Esophagus squamous epithelium (tissue), 5 donors: ENCODE measurements at places on chromosomes 2 and 18. TPM values are rescaled to one million over a fixed set of nuclear protein-coding genes. Genes with fewer than 3 reads are reported as not detected.

DNA sequence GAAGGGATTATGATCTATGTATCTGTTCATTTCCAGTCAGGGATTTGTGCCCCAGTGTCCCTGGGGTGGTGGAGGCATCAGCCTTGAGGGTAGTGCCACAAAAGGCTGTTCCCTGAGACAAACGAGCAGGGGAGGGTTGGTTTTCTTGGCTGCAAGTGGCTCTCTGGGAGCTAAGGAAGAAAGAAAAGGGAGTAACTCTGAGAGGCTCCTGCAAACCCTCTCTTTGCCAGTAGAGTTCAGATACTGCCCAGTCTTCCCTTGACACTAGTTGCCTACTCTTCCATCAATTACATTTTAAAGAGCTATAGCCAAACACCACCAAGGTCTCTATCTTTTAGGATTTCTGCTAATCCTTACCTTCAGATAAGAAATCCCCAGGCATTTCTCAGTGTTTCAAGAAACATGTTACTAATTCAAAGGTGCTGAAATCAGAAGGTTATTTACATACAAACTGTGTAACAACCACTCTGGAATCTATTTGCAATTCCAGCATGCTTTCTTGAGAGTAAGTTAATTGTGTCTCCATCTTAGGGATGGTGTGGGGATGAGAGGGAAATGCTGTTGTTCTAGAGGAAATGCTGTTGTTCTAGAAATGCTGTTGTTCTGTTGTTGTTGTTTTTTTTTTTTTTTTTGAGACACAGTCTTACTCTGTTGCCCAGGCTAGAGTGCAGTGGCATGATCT is 18.7 kb upstream of the KCTD1 start:
- DNase-seq: no peak

DNA sequence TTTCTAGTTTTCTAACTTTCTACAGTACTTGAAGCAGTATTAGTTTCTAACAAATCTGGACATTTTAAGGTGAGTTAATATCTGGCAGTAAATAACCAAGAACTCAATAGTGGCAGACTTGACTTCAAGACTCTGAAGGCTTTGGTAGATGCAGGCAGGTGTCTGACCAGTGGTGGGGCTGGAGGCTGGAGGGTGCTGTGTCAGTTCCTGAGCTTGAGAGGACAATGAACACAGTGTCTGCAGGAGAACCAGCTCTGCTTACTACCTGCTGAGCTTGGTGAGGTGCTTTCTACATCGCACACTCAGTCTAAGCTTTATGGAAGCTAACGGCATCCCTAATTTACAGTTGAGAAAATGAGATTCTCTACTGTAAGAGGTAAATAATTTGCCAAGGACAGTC is 21.2 kb downstream of the ALLC start:
- DNase-seq: no peak

DNA sequence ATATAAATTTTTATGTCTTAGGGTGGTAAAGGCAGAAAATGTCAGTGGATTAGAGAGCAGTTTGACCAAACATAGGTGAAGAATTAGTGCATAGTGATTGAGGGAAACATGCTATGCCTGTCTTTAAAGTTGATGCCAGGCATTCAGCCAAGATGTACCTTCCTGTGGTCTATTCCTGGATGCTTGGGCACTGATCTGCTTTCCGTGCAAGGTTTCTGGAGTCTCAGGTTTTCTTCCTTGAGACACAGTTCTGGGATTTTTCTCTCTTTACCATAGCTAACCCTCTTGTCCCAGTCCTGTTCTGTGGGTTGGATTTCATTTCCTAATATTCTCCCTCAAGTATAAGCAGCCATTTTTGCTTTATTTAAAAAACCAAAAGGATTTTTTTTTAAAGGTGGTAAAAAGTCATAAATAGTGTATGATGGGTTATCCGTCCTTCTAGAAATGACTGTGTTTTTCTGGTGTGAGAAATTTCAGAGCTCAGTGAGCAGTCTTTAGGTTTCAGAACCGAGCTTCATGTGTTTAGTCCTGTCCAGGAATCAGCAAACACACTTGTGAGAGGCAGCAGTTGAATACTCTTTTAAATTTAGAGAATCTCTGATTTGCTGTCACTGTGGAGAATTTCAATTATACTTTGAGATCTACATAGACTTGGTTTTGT is 43.0 kb upstream of the CYBRD1 start:
- no peak for DNase-seq

- no peak for DNase-seq
Measured at GRCh38 chr2:241834527-241835210, 24.0 kb downstream of the PDCD1 start.

DNA sequence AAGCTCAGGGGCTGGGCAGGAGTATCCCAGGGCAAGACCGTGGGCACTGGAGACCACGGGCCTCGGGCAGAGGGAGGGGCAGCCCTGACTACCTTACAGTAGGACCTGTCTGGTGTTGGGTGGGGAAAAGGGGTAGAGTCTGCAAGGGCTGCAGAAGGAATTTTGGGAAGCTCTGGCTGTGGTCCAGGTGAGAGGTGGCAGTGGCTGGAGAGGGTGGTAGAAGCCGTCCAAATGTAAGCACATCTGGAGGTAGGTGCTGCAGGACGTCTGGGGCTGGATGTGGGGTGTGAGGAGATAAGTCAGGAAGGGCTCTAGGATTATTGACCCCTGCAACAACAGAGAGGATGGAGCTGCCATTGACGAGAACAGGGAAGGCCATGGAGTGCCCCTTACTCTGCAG is 486.7 kb downstream of the EIPR1 start:
- DNase-seq: no peak

DNA sequence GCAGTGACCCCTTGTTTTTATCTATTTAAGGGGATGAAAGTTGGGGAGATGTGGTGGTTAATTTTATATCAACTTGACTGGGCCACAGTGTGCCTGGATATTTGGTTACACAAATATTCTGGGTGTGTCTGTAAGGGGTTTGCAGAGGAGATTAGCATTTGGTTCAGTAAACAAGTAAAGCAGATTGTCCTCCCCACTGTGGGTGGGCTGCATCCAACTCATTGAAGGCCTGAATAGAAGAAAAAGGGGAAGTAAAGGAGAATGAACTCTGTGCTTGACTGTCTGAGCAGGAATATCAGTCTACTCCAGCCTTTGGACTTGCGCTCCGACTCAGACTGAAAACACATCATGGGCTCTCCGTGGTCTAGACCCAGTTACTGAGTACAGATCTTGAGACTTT is 80.9 kb downstream of the GCA start:
- DNase-seq: no peak

DNA sequence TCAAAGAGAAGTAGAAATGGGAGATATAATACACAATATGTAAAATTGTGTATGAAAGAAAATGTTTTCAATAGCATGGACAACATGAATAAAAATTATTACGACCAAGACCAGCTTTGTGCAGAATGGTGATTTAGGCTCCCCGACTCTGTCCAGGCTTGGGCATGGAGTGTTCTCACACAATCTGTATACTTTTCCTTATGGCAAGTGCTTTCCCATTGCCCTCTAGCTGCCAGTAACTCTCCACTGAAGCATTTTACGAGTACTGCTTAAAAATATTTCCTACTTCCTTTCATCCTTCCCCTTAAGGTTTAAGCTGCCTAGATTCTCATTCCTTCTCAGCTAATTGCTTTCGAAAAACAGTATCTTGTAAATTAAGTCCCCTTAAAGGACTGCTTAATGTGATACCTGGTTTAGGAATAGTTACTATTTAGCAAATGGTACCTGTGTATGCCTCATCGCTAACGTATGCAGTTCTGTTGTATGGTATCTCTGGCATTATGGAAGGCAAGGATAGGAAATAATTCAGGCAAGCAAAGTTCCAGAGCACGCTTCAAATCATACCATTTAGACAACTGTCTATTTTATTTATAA is 714.6 kb downstream of the ERBB4 start:
- no peak for DNase-seq

- no peak for DNase-seq
Measured at GRCh38 chr18:75475228-75475627, 47.7 kb upstream of the SMIM21 start.

DNA sequence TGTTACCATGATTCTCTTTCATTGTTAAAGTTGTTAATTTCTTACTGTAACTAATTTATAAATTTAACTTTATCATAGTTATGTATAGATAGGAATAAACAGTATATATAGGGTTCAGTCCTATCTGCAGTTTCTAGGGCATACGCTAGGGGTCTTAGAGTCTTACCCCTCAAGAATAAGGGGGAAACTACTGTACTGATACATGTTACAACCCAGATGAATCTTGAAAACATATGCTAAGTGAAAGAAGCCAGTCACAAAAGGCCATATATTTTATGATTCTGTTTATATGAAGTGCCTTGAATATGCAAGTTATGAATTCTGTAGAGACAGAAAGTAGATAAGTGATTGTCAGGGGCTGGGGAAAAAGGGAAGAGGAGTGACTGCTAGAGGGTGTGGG is 52.4 kb downstream of the RTN4 start:
- no peak for DNase-seq

GRCh38 chr2:200219309-200220113 is 87.0 kb upstream of the SPATS2L start:
- DNase-seq: no peak

DNA sequence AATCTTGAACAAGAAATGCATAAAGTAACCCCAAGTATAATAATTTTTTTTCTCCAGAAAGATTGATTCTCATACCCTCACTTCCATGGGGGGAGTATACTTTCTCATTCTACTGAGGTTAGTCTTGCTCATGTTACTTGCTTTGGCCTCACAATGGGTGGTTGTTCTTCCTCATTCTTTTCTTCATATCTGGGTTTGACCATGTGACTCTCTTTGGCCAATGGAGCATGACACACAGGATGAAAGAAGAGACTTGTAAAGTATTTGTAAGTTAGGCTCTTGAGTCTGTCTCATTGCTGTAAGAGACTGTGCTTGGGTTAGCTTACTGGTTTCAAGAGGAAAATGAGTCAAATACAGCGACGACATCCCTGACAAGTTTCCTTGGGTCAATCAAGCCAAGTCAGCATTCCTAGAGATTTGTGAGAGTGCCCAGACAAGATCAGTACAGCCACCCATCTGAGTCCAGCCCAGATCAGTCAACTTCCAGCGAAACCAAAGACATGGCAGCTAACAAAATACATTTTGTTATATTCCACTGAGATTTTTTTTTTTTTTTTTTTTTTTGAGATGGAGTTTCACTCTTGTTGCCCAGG is 970.2 kb downstream of the BCL11A start:
- no peak for DNase-seq

- DNase-seq: no peak
Measured at GRCh38 chr2:176171351-176172006, 14.4 kb downstream of the HOXD3 start.

GRCh38 chr18:55318951-55319441 is 269.0 kb downstream of the TCF4 start:
- DNase-seq: no peak

DNA sequence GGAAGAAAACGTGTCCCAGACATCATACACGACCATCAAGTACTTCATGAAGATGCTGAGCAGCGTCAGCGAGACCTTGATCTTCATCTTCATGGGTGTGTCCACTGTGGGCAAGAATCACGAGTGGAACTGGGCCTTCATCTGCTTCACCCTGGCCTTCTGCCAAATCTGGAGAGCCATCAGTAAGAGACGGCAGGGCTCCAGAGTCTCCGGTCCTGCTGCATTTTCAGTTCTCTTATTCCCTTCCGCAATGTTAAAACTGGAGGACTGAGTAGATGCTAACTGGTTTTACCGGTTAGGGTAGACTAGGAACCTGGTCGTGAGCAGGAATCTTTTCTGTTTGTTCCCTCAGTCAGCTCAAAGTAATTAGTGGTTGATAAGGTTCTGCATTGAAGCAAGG is 32.3 kb downstream of the SLC9A4 start:
- DNase-seq: no peak

DNA sequence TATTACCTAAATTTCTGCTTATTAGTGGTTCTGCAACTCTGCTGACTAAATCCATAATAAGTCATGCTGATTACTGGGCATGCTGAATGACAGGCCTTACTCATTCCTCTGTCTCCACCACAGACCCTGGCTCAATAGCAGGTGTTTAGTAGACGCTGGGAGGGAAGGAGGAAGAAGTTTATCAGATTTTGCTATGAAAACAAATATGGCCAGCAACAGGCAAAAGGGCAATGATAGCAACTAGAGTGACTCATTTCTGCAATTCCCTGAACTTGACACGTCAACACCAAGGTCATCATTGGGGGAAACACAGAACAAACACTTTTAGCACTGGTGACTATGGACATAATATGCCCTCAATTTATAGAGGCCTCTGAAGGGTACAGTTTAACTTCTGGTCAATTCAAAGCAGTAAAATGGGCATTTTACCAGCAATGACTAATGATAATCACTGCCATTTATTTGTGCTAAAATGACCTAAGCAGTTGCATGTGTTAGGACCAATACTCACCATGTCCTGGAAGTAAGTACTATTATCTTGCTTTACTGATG is 35.2 kb downstream of the TMEM163 start:
- DNase-seq: no peak

DNA sequence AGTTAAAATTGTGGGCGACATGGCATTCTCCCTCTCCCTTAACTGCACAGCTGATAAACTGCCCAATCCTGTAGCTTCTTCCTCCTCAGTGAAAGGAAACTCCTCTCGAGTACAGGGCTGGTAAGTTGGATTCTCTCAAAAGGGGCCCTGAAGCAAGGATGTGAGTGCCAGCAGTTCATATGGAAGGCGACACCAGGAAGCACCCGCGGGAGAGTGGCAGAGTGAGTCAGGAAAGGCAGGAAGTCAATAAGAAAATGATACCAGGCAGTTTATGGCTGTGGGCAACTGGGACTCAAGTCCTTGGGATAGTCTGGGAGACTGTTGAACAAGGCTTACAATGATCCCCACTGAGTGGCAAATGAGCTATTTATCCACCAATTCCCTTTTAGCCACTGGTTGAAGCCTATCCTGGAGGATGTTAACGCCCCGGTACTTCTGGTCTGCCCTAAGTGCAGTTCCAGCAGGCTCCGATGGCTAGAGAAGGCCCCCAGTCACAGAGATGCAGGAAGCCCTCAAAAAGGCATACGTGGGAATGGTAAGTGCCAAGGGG is 34.8 kb downstream of the ABHD3 start:
- DNase-seq: no peak

DNA sequence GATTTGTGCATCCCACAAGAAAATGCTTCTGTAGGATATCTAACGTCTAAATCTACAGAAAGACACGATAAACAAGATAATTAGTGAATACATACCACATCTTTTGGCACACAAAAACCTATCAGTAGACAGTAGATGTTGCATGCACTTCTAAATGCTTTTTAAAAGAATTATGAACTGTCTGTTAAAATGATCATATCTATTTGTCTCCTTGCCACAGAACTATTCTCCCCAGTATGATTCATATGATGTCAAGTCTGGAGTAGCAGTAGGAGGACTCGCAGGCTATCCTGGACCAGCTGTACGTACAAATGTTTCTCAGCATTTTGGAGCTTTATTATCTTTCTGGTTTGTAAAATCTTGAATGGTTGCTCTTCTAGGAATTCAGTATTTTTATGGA is 12.7 kb downstream of the COL3A1 start:
- DNase-seq: no peak

GNAL gene
- total RNA-seq: 2.6 TPM

RSAD2 gene
- total RNA-seq: 1.1 TPM

TRAPPC8 gene
- 34.6 TPM for total RNA-seq

PARD3B gene
- total RNA-seq: 15.8 TPM

FAM237A gene
- not detected for total RNA-seq

RPRM gene
- not detected for total RNA-seq

DNPEP gene
- 40.3 TPM for total RNA-seq

IL37 gene
- 1.3 TPM for total RNA-seq

FBLN7 gene
- 2.5 TPM for total RNA-seq

BMP10 gene
- total RNA-seq: not detected

GDF7 gene
- total RNA-seq: 0.53 TPM

PAX8 gene
- total RNA-seq: 0.32 TPM
